ENCODE measurements at places on chromosomes 1 and 21.

GRCh38 chr1:225937048-225937968, 3.7 kb downstream of the LEFTY2 start:
- no peak for DNase-seq

- DNase-seq: no peak
Observed at GRCh38 chr1:236837115-236837514, 42.0 kb downstream of the MTR start.

DNA sequence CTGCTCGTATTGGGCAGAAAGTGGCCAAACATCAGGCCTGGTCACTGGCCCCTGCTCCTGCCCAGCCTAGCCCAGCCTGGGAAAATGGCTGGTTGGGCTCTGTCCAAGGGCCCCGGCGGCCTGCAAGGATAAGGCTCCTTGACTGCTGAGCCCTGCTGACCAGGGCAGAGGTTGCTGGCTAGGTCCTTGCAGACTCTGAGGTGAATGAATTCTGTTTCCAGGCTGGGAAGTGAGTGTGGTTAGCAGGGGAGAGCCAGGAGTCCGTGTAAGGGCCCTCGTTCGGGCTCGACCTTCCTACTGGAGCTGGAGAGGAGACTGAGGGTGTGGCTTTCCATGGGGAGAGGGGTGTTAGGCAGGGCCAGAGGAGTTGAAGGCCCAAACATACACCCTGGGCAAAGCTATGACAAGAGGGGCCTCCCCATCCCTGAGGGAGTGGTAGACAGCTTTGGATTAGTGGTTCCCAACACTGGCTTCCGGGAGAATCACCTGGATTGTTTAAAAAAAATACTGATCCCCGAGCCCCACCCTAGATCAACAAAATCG, 20.6 kb downstream of the CSF1 start:
- no peak for DNase-seq

GRCh38 chr1:204136814-204137213, 15.0 kb downstream of the ETNK2 start:
- no peak for DNase-seq

DNA sequence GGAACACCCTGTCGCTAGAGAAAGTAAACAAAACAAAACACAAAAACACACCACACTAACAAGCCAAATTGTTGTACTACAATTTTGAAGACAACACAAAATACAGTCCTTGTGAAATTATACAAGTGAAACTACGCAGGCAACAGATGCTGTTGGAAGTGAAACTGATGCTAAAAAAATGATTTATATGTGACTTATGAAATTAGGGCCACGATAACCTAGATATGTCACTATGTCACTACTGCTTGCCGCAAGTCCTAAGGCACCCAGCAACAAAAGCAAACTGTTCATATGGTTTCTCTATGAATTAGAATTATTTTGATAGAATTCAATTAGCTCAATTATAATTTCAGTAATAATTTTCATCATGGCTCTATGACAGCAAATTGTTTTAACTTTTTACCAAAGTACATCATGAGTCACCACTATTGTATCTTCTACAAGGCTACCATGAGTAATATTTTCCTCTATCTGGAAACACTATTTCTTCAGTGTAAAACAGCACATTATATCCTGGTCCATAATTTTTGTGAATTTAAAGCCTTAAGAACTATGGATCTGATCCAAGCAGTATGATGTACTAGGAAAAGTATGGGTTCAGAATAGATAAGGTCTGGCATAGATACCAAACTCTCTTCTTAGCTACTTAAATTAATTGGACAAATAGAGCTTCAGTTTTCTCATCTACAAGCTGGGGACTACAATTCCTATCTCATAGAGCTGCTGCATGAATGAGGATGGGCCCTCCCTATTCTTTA, 216.3 kb downstream of the COL11A1 start:
- DNase-seq: no peak

GRCh38 chr1:116565222-116565621, 5.6 kb downstream of the CD58 start:
- DNase-seq: no peak

GRCh38 chr1:33905241-33905640, 41.4 kb downstream of the HMGB4 start:
- no peak for DNase-seq

DNA sequence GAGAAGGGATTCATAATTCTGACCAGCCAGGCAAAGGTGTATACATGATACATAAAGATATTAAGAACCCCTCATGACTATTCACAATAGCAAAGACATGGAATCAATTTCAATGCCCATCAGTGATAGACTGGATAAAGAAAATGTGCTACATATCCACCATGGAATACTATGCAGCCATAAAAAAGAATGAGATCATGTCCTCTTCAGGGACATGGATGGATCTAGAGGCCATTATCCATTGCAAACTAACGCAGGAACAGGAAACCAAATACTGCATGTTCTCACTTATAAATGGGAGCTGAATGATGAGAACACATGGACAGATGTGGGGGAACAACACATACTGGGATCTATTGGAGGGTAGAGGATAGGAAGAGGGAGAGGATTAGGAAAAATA, 21.4 kb downstream of the CR1L start:
- no peak for DNase-seq

DNA sequence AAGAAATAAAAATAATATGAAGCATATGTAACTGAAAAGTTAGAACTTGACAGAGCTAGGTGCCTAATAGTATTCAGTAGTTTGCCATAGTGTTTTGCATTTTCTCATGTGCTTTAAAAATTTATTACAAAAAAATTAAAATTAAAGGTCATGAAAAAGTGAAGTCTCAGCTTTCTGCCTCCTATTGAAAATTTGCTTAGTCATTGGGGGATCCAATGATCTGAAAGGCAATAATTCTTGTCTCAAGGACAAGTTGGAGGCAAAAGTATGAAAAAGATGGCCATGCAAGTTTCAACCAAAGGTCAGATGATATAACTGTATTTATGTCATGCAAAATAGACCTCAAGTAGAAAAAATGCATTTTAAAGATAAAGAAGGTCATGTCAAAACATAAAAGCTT, 140.7 kb downstream of the DUSP10 start:
- DNase-seq: no peak

GRCh38 chr1:101257500-101258325, 20.9 kb downstream of the S1PR1 start:
- peak; percentile 72 for DNase-seq

DNA sequence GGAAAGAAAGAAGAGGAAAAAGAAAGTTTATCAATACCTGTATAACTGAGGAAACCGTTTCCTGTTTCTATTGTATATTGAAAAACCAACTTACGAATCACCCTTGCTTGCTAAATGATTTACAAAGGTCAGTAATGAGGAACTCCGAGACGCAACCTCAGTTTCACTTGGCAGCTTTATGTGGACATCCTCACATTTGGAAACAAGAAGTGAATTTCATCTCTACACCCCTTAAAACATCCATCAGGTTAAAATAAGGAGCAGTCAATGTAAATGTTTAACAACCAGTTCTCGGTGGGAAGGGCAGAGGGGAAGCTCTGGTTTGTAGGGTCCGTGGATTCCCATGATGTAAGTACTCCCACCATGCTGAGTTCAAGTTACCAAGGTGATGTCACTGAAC, 481.7 kb upstream of the RUNX1 start:
- DNase-seq: no peak

GRCh38 chr1:154459080-154459479, 42.9 kb upstream of the TDRD10 start:
- no peak for DNase-seq

- no peak for DNase-seq
Observed at GRCh38 chr1:94983171-94983739, 56.3 kb upstream of the CNN3 start.

GRCh38 chr1:5427026-5427613, 565.1 kb downstream of the NPHP4 start:
- DNase-seq: no peak

- DNase-seq: no peak
Observed at GRCh38 chr1:219587801-219588561, 24.9 kb downstream of the ZC3H11B start.

DNA sequence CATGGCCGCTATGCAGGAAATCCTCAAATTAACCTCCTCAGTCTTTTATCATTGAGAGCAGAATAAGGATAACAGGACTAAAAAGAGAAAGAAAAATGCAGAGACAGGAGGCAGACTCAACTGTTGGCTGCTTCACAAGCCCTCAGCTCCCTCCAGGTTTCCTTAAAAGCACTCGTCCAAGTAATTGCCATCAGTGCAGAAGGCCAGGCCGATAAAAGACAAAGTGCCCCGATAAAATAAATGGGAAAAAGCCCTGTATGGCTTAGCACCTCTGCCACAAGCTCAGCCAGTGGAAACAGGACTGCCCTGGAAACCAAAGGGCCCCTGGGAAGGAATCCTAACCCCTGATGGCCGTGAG, 8.1 kb downstream of the S100A6 start:
- no peak for DNase-seq

- DNase-seq: no peak
Observed at GRCh38 chr1:204480515-204480914, 14.1 kb downstream of the PIK3C2B start.

- no peak for DNase-seq
Observed at GRCh38 chr21:15080526-15080925, 15.7 kb upstream of the NRIP1 start.

DNA sequence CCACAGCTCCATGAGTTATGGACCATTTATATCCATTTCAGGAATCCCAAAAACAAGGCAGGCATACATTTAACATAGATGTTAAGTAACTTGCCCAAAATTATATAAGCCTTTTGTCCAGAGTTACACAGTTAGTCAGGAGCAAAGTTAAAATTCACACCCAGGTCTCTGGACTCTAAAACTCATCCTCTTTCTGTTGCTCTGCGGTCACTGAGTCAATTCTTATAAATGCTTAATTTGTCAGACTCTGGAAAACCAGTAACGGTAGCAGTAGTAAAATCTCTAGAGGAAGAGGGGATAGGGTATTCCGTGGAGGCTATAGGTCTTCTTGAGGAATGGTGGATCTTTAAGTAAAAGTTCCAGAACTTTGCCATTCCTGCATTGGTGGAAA, 223.6 kb upstream of the JUN start:
- no peak for DNase-seq

DNA sequence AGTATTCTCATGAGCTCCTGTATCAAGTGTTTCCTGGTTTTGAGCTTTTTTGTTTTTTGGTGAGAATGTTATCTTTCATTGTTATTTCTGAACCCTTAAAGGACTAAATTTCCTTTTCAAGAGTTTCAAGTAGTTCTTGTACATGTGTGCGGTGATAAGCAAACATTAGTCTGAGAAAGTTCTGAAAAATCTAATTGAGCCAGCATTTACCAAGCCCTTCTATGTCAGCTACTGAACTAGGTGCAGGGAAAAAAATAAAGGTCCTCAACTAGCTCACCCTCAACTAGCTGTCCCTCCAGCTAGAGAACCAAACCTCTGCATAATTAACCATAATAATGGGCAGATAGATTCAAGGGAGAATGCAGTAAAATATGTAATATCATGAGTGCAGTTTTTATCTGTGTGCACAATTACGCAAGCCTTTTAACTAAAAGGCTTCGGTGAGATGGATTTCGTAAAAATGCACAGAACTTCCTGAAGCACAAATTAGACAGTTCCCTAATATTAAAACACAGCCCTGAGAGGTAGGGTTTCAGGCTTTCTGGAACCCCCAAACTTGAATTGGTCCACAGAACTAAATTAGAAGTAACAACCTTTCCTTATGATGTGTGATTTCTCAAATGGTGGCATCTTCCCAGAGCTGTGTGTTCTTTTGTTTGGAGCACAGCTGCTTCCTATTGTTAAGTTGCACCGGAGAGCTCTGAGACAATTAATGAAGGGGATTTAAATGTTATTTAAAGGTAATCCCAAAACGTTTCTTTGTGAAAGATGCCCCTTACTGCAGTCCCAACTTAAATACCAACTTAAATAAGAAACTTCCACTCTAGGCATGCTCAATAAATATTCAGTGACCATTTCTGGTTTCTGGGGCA, 165.8 kb downstream of the NFIA start:
- no peak for DNase-seq

DNA sequence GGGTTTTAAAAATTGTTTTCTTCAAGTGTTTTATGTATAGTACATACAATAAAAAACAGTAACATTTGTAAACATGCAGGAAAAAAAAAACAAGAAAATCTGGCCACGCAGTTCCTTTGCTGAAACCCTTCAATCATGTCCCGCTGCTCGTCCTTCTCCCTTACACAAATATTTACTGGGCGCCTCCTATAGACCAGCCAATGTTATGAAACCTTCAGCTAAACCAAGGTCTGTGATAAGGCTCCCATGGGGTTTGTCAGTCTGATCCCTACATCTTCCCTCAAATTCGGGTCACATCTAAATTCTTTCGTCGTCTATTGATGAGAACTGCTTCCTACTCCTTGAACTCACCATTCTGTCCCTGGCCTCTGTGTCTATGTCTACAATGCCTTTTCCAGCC, 583.9 kb downstream of the SMYD3 start:
- DNase-seq: no peak

GRCh38 chr1:183827801-183828200, 22.9 kb downstream of the RGL1 start:
- no peak for DNase-seq

DNA sequence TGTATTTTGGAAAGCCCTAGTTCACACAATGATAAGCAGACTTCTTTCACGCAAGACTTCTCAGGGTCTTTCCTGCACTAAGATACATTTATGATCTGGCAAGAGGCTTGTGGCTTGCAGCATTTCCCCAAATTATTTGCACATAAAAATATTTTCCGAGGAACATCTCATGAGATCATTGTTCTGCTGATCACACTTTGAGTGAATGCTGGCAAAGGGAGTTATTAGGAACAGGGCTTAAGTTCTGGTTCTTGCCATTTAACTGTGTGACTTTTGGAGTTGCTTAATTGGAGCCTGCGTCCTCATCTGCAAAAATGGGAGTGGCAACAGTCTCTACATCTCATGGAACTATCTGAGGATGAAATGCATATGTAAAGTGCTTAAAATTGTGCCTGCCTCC, 50.2 kb downstream of the GADD45A start:
- DNase-seq: no peak

- DNase-seq: no peak
Observed at GRCh38 chr21:34844924-34845238, 176.1 kb downstream of the CLIC6 start.

GRCh38 chr21:31714741-31715365, 17.1 kb downstream of the SCAF4 start:
- no peak for DNase-seq

DNA sequence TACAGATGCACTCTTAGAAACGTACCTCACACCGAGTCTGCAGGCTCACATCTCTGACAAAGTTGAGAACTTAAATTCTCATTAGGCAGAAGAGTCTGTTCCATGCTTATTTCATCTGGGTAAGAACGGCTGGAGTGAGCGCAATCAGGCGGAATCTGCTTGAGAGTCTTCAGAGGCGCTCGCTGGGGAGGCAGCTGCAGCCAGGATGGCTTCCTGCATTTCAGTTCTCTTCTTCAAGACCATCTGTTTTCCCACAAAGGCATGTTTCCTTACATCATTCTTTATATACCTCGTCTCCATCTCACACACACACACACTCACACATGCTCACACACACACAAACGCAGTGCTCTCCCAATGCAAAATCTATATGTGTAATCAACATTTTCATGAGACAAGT, 497.1 kb downstream of the AJAP1 start:
- DNase-seq: no peak

All from NCI-H446 treated with DMSO at 0.1 percent for 48 hours (cell line).